Neural crest cell (in vitro differentiated cells): ENCODE measurements at places on chromosomes 16 and 17. TPM values are rescaled to one million over a fixed set of nuclear protein-coding genes. Genes with fewer than 3 reads are reported as not detected.

The MEIOC gene
- 0.70 and 1.3 TPM in 2 replicates for total RNA-seq

The IL21R gene
- 0.55 and 0.79 TPM in 2 replicates for total RNA-seq

The GJD3 gene
- total RNA-seq: 0.34 TPM in 1 of 2 replicates, not detected in the other

The GCGR gene
- not detected in 2 replicates for total RNA-seq

The HSD17B2 gene
- not detected in 2 replicates for total RNA-seq

The HCFC1R1 gene
- total RNA-seq: 23.7 and 28.6 TPM in 2 replicates

The MILR1 gene
- total RNA-seq: not detected in 2 replicates

The CD300LF gene
- not detected in 2 replicates for total RNA-seq

The KRT24 gene
- total RNA-seq: not detected in 2 replicates
